ENCODE measurements at places on chromosomes 12 and 14. TPM values are rescaled to one million over a fixed set of nuclear protein-coding genes. Genes with fewer than 3 reads are reported as not detected.

Gene HOXC9
- not detected for total RNA-seq

- H3K4me3 ChIP-seq: no peak overlapping the region
- no peak for DNase-seq
- no peaks in the 10 kb centered on the region for H3K36me3 ChIP-seq
- H3K4me1 ChIP-seq: no peaks in the 10 kb centered on the region
- H3K27me3 ChIP-seq: no peaks in the 10 kb centered on the region
Observed at GRCh38 chr12:104846056-104846767, 111.9 kb downstream of the SLC41A2 start.

DNA sequence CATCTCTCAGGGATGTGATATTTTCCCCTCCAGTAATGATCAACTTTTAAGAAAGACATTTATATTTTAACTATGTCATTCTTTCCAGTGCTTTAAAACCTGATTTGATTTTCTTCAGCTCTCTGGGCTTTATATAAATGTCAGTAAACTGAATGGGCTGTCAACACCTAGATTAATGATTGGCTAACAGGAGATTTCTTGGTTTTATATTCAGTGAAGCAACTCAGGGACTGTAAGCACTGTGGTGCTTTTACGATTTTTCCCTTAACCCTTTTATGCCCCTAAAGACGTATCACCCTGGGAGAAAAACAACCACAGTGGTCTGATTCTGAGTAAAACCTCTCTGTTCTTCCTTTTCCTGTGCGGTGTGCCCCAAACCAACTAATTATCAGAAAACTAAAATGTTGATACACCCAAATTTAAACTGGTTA lies 38.0 kb downstream of the PTGER2 start:
- DNase-seq: peak; percentile 97
- no peaks in the 10 kb centered on the region for H3K36me3 ChIP-seq
- H3K4me3 ChIP-seq: peak overlapping the region; percentile 68

Gene TUBA1A
- total RNA-seq: 213 TPM

Gene RAD52
- total RNA-seq: 13.8 TPM

Gene SDSL
- total RNA-seq: not detected

DNA sequence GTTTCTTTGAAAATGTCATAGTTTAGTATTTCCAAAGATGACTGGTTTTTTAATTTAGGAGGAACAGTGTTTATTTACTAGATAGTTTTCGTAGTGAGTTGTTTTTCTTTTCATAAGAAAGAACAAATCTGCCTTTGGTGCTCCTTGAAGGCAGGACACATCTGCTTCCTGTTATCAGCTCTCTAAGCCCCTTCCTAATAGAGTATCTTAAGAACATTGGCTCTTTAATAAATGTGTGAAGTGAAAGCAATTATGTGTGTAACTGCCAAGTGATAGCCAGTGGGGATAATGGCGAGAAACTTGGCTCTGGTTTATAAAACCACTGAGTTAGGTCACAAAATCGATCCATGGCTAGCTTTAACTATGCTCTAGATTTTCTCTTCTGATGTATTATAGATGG lies 23.5 kb upstream of the PPFIBP1 start:
- DNase-seq: no peak
- H3K36me3 ChIP-seq: no peaks in the 10 kb centered on the region
- no peak overlapping the region for H3K27ac ChIP-seq
- H3K4me3 ChIP-seq: no peak overlapping the region
- no peaks in the 10 kb centered on the region for H3K4me1 ChIP-seq

Gene NFKBIA
- 1,380 TPM for total RNA-seq

Gene TOMM20L
- not detected for total RNA-seq

DNA sequence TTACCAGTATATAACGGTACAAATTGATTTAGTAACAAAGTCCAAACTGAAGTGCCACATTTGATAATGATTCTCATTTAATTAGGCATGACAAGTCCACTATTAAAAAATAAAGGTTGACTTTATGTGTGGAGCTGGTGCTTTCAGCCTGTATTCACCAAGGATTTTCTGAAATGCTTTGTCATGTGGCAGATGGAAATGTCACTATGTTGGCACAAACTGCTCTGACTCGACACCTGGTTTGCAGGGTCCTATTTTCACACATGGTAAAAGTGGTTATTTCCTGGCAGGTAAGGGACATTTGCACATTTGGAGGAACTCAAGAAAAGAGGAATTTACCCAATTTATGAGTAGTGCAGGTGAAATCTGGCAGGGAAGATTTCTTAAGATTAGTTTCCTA lies 572.6 kb upstream of the MDGA2 start:
- H3K27ac ChIP-seq: no peak overlapping the region
- no peaks in the 10 kb centered on the region for H3K27me3 ChIP-seq
- DNase-seq: no peak
- H3K4me3 ChIP-seq: no peak overlapping the region
- no peaks in the 10 kb centered on the region for H3K36me3 ChIP-seq
- no peaks in the 10 kb centered on the region for H3K4me1 ChIP-seq

- peaks cover 10% of the 10 kb centered on the region for H3K4me1 ChIP-seq
- no peak overlapping the region for H3K4me3 ChIP-seq
- no peaks in the 10 kb centered on the region for H3K36me3 ChIP-seq
- H3K27me3 ChIP-seq: no peaks in the 10 kb centered on the region
- no peak overlapping the region for H3K27ac ChIP-seq
Observed at GRCh38 chr14:69753860-69754259, 13.1 kb upstream of the SRSF5 start.

DNA sequence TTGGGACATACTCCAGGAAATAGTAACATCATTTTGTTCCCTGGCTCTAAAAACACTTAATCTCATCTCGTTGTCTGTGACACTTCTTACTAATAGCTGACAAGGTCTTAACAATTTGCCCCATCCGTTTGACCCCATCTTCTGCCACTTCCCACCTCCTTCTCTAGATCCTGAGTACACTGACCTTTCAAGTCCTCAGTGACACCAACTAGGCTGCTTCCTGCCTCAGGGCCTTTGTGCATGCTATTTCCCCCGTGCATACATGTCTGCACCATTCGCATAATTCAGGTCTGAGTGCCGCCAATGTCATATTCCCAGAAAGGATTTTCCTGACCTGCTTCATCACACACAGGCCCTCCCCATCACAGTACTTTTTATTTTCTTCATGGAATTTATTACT lies 70.6 kb upstream of the CCND2 start:
- H3K27me3 ChIP-seq: no peaks in the 10 kb centered on the region
- no peak overlapping the region for H3K27ac ChIP-seq
- no peaks in the 10 kb centered on the region for H3K4me1 ChIP-seq

GRCh38 chr14:60093080-60093479 lies 1.4 kb downstream of the PCNX4 start:
- peak overlapping the region; percentile 99 for H3K4me3 ChIP-seq
- H3K36me3 ChIP-seq: peaks cover 4% of the 10 kb centered on the region
- H3K4me1 ChIP-seq: peaks cover 32% of the 10 kb centered on the region
- H3K27me3 ChIP-seq: no peaks in the 10 kb centered on the region

Gene ADAM21
- not detected for total RNA-seq

Gene NINJ2
- 16.8 TPM for total RNA-seq

Gene PRKD1
- not detected for total RNA-seq

- no peak overlapping the region for H3K27ac ChIP-seq
- H3K27me3 ChIP-seq: no peaks in the 10 kb centered on the region
- no peaks in the 10 kb centered on the region for H3K36me3 ChIP-seq
- H3K4me1 ChIP-seq: no peaks in the 10 kb centered on the region
- H3K4me3 ChIP-seq: no peak overlapping the region
Observed at GRCh38 chr14:102999227-102999895, 58.0 kb downstream of the CDC42BPB start.

- H3K4me3 ChIP-seq: no peak overlapping the region
- no peaks in the 10 kb centered on the region for H3K4me1 ChIP-seq
- no peaks in the 10 kb centered on the region for H3K27me3 ChIP-seq
- DNase-seq: no peak
- no peak overlapping the region for H3K27ac ChIP-seq
Observed at GRCh38 chr12:103814436-103814835, 26.6 kb downstream of the NT5DC3 start.

- no peak for DNase-seq
- H3K4me1 ChIP-seq: peaks cover 11% of the 10 kb centered on the region
- H3K36me3 ChIP-seq: no peaks in the 10 kb centered on the region
- H3K27ac ChIP-seq: no peak overlapping the region
- H3K27me3 ChIP-seq: no peaks in the 10 kb centered on the region
Observed at GRCh38 chr14:34711169-34711568, 3.2 kb downstream of the CFL2 start.
